ENCODE measurements at places on chromosomes 16 and 17.

GRCh38 chr17:29570521-29570920 is 2.0 kb downstream of the TP53I13 start:
- no peak for DNase-seq

DNA sequence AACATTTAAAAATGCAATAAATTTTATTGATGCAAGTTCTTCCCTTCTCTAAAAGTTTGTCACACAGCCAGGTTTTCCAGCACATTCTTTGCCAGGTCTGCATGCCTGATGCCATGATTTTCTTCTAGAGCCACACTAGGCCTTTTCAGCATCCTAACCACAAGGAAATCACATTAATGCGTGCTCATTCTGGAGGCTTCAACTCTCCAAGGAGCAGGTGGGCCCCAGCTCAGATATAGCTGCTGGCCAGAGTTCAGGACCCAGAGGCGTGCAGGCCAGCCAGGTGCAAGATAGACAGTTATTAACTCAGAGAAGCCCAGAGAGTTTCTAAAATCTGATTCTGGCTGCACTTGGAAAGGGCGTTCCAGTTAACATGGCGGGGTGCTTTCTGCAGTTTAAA is 124.5 kb upstream of the MAF start:
- no peak for DNase-seq

DNA sequence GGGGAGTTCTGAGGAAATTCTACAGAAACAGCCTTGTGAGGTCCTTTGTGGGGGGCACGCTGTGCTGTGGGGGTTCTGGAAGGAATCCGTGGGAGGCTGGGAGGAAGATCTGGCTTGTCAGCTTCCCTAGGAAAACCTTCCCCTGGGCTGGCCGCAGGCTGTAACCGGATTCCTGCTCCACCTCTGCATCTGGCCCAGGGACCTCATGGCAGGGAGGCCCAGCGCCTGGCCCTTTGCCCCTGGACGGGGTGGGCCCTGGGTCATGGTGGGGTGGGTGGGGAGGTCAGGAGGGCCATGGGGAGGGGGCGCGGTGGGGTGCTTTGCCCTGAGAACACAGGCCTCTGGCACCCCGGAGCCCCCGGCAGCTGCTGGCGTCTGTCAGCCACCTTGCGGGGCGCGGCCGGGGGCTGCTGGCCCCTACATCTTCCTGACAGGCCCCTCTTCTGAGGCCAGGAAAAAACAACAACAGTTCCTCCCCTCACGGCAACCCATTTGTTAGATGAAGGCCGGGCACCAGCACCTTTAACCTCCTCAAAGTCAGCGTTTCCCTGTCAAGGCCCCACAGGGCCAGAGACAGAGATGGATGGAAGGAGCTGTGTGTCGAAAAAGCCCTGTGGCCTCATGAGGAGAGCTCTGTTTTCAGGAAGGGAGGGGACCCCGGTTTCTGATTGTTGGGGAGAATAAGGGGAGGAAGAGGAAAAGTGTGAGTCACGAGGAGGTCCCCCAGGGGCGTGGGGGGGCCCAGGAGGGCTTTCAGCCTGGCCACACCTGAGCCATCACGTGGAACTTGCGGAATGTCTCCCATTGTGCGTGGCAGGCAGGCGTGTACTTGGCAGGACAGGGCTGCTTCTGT is 3.6 kb upstream of the MEOX1 start:
- DNase-seq: no peak

DNA sequence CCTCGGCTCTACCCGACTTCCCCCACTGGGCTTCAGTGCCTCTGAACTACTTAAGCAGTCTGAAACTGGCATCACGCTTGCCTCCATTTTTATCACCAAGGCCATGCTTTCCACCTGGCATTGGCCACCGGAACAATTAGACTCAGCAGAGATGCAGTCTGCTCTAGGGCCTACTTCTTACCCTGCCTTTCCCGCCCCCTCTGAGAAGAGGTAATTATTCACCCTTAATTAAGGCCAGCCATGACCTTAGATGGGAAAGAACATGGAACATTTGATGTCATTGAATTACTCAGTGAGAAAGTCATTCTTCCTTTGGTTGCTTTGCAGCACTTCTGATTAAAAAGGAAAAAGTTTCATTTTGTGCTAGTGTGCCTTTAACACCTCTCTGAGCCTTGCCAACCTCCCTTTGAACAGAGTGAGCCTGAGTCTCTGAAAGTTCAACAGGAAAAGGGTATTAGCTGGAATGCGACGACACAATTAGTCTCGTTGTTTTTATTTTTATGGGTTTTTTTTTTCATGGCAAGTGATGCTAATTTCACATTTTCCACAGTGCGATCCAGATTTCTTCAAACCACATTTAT is 60.9 kb upstream of the TNRC6A start:
- DNase-seq: no peak

DNA sequence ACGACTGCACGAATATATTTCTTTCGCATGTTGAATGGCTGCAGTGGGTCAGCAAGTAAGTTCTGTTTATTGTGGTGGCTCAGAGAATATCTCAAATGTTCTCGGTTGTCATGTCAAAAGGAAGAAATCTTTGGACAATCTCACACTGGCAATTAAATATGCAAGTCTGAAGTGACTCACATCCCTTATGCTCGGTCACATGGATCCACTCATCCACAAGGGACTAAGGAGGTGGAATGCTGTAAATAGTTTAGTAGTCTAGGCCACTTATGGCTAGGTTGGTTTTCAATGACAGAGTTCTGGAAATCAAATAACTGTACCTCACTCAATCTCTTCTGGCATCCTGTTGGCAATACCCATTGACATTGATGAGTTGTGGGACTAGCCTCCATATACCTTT is 33.0 kb upstream of the PMP22 start:
- DNase-seq: no peak

DNA sequence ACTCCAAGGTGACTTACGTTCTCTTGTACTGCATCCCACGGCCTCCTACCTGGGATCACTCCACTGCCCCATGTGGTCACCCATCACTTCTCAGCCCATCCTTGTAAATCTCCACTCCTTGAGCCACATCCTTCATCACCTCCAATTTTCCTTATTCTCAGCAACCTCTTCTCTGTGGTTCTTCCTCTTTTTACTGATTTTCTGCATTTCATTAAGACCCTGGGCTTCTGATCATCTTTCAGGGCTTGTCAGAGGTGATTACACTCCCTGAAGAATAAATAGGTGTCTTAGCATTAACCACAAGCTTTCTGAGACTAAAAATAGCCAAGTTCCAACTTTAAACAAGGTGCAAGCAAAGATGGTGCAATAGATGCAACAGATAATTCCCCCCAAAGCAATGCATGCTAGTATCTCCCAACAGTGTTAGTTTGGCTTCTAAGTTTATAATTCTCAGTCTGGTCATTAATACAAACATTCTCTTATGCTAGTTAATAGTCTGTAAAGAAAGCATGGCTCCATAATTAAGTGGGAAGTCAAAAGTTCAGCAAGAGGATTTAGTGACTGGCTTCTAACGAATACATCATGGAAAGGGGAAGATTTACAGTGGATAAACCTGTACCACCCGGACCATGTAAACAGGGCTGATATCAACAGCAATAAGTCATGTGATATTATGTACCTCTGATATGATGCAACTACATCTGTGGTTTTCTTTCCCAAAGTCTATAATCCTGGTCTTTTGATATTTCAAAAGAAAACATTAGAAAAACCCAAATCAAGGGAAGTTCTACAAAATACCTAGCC is 47.4 kb upstream of the FOXJ1 start:
- no peak for DNase-seq

- DNase-seq: no peak
Observed at GRCh38 chr16:78443542-78444364, 344.3 kb downstream of the WWOX start.

- no peak for DNase-seq
Observed at GRCh38 chr16:8853611-8854010, 15.2 kb downstream of the CARHSP1 start.

GRCh38 chr17:76376318-76377133 is 7.9 kb upstream of the SPHK1 start:
- DNase-seq: no peak

DNA sequence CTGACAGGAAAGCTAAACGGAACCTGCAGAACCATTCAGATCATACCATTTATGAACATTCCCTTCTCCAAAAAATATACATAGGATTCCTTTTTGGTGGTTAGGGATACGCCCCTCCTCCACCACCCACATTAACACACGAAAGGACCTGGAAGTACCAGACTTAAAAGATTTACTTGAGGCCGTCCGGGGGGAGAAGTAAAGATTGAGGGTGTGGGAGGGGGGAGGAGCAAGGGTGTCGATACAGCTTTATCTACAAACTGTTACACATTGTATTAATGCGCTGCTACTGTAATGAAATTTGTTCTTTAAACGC is 537 bp downstream of the PALB2 start:
- no peak for DNase-seq

DNA sequence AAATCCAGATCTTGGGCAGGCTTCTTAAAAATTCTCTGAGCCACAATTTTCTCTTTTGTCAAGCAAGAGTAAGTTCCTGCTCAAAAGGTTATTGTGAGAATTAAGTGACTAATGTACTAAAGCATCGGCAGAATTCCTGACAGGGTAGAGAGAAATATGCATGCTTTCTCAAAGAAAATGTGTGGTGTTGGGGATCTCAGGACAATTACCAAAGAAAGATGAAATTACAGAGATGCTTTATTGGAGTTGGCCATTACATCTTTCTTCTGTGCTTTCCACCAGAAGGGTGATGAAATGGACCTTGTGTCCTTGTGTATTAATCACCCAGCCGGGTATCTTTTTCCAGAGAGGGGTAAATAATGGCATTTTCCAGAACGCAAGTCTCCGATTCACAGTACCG is 1.7 kb upstream of the USP43 start:
- no peak for DNase-seq

DNA sequence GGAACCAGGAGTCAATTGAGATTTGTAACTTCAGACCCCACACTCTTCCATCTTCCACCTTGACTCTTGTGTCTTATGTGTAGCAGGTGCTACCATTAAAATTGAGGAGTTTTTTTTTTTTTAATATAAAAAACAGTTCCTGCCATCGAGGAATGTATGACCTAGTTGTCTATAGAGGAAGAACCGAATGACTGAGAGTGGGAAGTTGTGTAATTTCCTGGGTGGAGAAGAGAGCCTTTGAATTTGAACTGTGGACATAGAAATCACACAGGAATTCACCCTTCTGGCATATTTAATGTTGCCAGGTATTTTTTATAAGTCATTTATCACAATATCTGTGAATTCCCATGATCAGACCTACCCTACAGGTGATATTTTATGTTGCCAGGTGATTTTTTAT is 22.0 kb downstream of the SP2 start:
- no peak for DNase-seq

DNA sequence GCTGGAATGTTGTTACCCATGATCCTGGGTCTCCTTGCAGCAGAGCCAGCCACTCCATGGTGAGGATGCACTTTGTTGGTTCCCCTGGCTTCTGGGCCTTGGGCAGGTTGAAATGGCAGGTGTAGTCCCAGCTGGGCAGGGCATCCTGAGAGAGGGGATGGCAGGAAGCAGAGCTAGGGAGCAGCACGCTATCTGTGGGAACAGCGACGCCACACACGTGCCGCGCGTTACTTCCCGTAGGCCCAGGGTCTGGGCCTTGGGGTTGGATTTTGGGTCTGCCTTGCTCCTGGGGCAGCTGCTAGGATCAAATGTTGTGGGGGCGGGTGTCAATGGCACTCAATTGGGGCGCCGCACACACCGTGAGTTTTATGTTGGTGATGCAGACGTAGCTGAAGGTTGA is 368.0 kb downstream of the CPPED1 start:
- DNase-seq: no peak

- no peak for DNase-seq
Observed at GRCh38 chr16:52283584-52284375, 263.2 kb downstream of the TOX3 start.

DNA sequence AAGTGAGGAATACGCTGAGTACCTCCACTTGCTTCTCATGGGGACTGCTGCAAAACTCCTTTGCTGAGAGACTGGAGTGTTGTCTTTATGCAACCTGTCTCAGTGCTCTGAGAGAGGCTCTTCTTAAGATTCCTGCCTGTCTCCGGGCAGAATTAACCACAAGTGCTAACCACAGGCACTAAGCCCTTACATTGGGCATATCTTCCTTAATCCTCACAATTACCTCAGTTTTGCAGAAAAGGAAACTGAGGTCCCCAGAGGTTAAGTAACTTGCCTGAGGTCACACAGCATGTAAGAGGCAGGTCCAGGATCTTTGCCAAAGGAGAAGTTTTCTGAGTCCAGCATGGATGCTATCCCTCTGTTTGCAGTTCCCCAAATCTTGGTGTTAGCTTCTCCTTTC is 86.0 kb downstream of the GP2 start:
- no peak for DNase-seq

DNA sequence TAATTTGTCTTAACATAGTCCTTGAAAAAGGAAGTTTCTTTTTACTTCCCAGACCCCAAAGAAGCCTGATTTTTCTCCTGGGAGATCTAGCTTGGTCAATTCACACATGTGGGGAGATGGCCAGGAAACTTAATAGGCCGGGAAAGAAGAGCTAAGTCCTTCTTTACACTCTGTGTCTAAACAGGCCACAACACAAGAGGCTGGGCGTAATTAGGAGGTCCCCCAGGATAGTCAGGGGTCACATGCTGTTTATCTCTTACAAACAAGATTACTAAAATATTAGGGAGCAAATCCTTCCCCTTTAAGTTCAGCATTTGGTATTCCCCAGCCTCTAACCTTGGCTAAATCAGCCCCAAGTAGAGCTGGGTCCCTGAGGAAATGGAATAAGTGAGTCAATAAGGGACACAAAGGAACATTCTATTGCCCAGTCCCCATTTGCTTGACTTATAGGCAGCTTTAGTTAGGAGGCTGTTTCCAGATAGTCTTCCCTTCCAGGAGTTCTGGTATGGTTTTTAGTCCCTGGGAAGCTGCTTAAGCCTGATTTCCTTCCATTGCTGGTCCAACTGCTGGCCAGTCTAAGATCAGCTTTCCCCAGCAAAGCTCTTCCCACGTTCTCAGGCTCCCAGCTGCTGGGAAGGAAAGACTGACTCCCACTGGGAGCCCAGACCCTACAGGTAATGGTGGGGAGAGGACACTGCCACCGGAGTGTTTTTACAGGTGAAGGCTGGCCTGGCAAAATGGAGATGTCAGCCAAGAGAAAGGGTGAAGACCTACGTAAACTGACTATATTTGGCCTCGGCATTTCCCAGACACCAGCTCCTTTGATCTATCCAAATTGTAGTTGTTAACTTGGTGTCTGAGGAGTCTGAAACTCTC is 14.1 kb upstream of the HOXB9 start:
- no peak for DNase-seq

- no peak for DNase-seq
Observed at GRCh38 chr17:28130472-28130871, 88.0 kb downstream of the NLK start.

DNA sequence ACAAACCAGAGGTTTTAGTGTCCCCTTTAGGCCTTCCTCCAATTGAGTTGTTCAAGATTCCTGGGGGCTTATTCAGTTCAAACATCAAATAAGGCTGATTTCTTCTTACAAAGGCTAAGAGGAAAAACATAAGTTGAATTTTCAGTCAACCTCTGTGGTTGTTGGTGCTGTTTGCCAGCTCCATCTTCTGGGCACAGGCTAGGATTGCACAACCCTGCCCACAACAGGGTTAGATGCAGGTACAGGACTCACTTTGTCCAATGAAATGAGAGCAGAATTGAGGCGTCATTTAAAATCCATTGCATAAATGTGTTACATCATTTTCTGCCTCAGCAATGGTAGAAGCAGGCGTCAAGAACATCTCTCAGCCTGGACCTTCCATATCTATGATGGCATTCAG is 173.3 kb downstream of the PMP22 start:
- DNase-seq: no peak

- no peak for DNase-seq
Observed at GRCh38 chr16:78528265-78528664, 428.8 kb downstream of the WWOX start.

GRCh38 chr16:88714420-88715302 is 8.4 kb downstream of the CTU2 start:
- no peak for DNase-seq

- no peak for DNase-seq
Observed at GRCh38 chr17:4858882-4859260, 25.7 kb downstream of the MINK1 start.
